ENCODE measurements at places on chromosomes 5 and 9.

- DNase-seq = no peak
Measured at GRCh38 chr5:154620411-154620810, 134.8 kb upstream of the LARP1 start.

DNA sequence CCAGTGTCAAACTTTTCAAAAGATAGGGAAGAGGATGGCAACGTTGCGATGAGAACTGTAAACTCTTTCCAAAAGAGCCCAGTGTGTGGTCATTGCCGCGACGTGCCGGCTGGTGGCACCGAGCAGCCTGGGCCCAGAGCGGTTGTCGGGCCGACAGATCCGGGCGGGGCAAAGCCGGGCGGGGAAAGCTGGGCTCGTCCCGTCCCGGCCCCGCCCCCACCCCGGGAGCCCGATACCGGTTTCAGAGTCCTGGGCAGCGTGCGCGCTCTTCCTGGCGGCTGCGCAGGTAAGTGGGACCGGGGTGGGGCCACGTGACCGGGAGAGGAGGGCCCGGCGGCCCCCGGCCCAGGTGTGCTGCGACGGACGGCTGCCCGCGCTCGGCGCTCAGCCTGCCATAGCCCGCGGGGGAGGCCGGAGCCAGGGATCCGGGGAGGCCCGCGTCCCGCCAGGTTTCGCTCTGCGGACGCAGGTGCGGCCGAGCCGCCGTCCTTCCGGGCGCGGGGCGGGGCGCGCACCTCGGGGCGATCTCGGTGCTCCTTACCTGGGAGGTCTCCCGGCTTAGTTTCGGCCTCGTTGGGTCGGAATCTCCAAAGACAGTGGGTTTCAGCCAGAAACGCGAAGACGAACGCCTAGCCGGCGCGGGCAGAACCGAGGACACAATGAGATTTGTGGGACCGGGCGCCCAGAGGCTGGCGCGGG lies at the start of gene MARVELD2:
Gene MARVELD2, plus strand, starts transcription at position 232 of the 699 bp plus-strand sequence. CDS start 4,270 bp downstream, outside the sequence.
- DNase-seq = peak; percentile 80

GRCh38 chr9:92032891-92033290 lies 82.3 kb downstream of the SPTLC1 start:
- DNase-seq = no peak

GRCh38 chr9:129698254-129698757 lies 32.9 kb downstream of the PRRX2 start:
- no peak for DNase-seq

- DNase-seq = no peak
Measured at GRCh38 chr5:107553117-107553555, 117.6 kb downstream of the EFNA5 start.

All from GM20000 (cell line).